ENCODE measurements at places on chromosomes 6 and 20. TPM values are rescaled to one million over a fixed set of nuclear protein-coding genes. Genes with fewer than 3 reads are reported as not detected.

GRCh38 chr6:137237413-137238170 is 18.4 kb upstream of the IFNGR1 start:
- peak; percentile 94 for DNase-seq

- DNase-seq: no peak
Measured at GRCh38 chr6:25701807-25702206, 49.8 kb downstream of the SCGN start.

Gene IL17F
- total RNA-seq: not detected

GRCh38 chr20:29410806-29411457 is 1846.5 kb upstream of the DEFB115 start:
- no peak for DNase-seq

GRCh38 chr6:127118298-127119101 is at the start of gene RSPO3:
TSS of gene RSPO3 (plus strand) at chr6:127118671. CDS start at chr6:127119193, 522 bp downstream.
- peak; percentile 31 for DNase-seq

- peak; percentile 26 for DNase-seq
Measured at GRCh38 chr20:44641325-44641724, 10.2 kb downstream of the ADA start.

- DNase-seq: no peak
Measured at GRCh38 chr6:135985471-135985870, 134.0 kb downstream of the PDE7B start.

DNA sequence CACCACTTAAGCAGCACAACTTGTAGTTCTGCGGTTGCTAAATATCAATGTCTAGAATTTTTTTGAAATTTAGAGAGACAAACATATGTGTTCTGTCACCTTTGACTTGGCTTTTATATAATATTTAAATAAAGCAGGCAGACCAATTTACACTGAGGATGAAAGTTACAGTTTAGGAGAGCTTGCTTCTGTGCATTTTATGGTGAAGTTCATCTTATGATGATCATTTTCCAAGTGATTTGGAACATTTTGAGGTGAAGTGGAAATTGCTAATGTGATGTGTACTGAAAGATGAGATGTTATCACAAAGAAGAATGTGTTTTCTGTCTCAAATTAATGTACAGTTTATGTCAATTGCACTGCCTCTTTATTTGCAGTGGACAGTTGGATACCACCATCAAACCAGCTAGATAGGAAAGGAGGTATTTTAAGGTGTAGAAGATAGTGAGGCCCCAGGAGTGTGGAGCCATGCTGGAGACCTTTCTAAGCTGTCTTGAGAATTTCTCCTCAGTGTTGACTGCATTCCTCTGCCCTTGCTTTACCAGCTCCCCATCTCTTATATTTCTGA is 461.9 kb downstream of the UTRN start:
- no peak for DNase-seq

DNA sequence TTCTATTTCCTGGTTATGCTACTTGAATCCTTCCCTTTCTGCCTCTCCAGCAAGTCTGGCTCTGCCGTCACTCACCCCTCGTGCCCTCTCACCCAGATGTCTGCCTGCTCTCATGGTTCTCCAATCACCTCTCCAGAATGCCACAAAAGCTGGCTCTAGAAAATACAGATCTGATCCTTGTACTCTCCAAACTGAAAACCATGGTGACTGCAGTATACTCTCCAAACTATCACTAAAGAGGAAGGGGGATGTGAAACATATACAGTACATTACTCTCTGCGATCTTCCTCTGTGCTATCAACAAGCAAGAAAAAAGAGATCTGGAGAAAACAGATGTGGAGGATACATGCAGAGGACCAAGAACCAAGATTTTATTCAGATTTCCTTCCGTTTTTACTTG is 91.1 kb downstream of the ATXN1 start:
- DNase-seq: no peak

DNA sequence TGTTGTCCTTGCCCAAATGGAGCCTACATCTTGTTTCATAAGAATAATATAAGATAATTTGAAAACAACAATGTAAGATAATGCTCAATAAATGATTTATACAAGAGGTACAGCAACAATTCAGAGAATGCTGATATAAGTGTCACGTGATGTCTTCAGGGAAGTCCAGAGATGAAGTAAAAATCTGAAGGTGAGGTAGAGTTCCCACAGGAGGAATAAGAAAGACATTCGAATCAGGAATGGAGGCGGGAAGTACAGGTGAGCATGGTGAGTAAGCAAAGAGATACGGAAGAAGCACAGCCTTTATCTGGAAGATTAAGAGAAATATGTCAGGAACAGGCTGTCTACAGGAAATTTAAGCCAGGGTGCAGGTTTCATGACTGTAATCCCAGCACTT is 165.9 kb upstream of the MARCKS start:
- peak; percentile 73 for DNase-seq

- no peak for DNase-seq
Measured at GRCh38 chr20:40654876-40655275, 34.2 kb downstream of the MAFB start.

DNA sequence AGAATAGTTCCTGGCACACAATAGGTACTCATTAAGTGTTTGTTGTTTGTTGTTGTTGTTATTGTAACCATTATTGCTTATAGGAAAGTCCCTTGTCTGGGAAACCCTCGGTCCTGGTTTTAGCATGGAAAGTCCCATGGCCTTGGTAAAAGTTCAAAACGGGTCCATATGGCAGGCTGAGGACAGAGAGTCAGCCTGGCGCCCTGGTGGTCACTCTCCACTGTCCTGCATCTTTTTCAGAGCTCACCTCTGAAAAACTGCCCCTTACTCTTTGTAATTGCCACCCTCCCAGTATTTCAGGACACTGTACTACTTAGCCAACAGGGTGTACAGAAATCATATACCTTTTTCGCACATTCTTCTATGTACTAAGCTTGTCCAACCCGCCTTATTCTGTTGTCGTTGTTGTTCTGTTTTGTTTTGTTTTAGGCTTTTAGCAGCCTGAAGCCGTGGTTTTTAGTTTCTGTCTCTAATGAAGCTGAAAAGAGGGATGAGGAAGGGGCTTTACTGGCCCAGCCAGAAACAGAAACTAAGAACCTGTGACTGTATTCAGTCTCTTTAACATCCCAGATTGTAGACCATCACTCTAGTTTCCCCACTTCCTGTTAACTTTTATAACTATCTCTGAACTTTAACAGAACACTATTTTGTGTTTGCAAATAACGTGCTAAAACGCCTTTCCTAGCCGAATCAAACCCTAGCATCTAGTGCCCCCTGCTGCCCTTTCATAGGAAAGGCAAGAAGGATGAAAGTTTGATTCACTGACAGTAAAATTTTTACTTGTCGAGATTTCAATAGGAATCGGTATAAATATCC is 7.6 kb upstream of the TMEM14A start:
- DNase-seq: no peak

Gene LY6G6D
- not detected for total RNA-seq

- no peak for DNase-seq
Measured at GRCh38 chr6:157822245-157823000, 623 bp upstream of the SNX9 start.

Gene HCRTR2
- not detected for total RNA-seq

- DNase-seq: peak; percentile 89
Measured at GRCh38 chr6:156699017-156699421, 78.2 kb upstream of the ARID1B start.

Gene SLC52A3
- 2.1 TPM for total RNA-seq

DNA sequence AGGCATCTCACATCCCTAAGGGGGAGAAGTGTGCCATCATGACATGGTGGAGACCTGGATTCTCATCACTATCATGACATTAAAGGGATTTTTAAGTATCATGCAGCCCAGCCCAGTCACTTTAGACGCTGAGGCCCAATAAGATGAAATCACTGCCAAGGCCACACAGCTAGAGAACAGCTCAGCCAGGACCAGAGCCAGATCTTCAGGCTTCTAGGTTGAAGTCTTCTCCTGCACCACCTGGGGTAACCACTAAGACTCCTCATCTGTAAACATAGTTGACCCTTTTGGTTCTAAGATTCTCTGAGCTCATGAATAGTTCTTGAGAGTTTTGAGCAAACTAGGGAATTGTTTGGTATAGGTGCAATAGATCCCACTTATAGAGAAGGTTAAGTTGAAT is 125.1 kb downstream of the TCP11 start:
- no peak for DNase-seq

- DNase-seq: no peak
Measured at GRCh38 chr6:155219858-155220301, 43.9 kb upstream of the CLDN20 start.

DNA sequence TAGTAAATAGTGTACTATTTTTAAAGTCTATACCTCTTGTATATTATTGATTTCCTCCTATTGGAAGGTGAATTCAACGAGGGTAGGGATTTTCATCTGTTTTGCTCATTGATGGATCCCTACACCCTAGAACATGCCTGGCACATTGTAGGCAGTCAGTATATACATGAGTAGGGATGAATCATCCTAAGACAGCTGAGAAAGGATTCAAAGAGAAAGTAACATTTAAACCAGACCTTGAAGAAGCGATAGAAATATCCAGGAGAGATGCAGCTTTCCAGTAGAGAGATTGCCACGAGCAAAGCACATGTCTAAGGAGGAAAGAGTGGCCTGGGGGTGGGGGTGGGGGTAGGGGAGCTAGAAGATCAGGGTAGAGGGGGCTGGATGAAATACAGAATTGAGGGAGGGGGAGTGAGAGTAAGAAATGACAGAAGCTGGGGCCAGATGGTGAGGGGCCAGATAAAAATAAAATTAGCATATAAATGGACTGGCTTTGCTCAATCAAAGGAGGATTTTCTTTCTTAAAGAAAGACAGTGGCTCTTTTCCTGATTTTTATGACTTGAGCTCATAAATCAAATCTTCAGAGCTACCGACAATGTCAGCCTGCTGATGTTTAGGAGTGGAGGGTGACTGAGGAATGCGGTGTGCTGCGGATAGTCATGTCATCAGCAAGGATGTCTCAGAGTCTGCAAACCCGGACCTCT is 168.2 kb downstream of the SAMD5 start:
- DNase-seq: peak; percentile 22

- DNase-seq: peak; percentile 73
Measured at GRCh38 chr6:15945593-15946159, 183.2 kb upstream of the MYLIP start.

DNA sequence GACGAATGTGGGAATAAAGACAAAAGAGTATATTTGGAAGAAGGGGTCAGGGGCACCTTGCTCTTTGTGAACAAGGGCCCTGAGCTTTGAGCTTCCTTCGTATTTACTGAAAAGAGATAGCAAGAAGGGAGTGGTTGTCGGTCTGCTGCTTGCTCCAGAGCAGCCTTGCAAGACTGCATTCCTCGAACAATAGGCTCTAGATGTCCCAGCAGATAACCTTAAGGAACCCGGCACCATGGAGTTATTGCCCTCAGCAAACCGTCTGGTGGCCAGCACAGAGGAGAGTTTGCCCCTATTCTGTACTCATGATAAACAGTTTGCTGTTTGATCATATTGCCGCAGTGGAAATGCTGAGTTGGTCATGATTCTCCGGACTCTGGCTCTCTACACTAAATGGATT is 22.7 kb downstream of the HLA-DRB1 start:
- no peak for DNase-seq

- DNase-seq: no peak
Measured at GRCh38 chr20:4299773-4300172, 284.4 kb upstream of the RNF24 start.

DNA sequence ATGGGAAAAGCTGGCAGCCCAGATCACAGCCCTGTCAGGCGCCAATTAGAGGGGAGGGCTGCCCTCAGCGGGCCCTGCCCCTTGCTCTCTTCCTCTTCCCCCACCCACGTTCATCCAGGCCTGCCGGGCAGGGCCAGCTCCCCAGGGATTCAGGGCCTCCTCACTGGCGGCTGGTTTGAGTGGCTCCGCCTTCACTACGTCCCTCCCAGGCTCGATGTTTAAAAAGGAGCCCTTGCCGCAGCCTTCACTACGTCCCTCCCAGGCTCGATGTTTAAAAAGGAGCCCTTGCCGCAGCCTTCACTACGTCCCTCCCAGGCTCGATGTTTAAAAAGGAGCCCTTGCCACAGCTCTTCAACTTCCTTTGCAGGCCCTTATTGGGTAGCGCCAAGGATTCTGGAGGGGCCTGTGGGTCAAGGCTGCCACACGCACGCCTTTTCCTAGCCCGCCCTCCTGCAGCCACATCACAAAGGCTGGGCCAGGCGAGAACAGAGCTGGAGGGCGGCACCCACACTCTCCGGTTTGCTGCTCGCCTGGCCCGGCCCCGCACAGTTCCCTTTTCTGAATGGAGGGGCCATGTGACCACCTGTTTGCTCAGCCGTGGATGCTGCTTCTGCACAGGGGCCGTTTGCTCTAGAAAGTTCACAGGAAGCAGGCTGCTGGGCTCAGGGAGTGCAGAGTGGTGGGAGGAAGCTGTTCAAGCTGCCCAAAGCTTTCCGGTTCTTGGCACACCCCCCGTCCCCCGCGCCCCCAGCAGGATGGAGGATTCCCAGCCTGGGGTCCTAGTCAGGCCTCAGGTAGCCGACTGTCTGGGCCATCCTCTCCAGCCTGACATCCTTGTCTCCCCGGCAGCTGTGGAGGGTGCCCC is 1.6 kb downstream of the SLC17A9 start:
- DNase-seq: no peak

Gene MRAP2
- 2.9 TPM for total RNA-seq

Gene BCAS4
- total RNA-seq: 11.5 TPM

- DNase-seq: no peak
Measured at GRCh38 chr6:25489399-25489798, 162.6 kb upstream of the SCGN start.

Gene TUBB
- total RNA-seq: 1,290 TPM
